ENCODE measurements at places on chromosomes 13 and 19. TPM values are rescaled to one million over a fixed set of nuclear protein-coding genes. Genes with fewer than 3 reads are reported as not detected.

Gene KASH5
- not detected for polyA plus RNA-seq

Gene FCGBP
- polyA plus RNA-seq = 0.26 TPM

Gene TMPRSS9
- not detected for polyA plus RNA-seq

Gene ZNF442
- 8.8 TPM for polyA plus RNA-seq

Gene IL11
- 1.7 TPM for polyA plus RNA-seq

Data from neural cell (in vitro differentiated cells).